ENCODE measurements at places on chromosomes 12 and 14. TPM values are rescaled to one million over a fixed set of nuclear protein-coding genes. Genes with fewer than 3 reads are reported as not detected.

SYNDIG1L gene
- total RNA-seq: under 0.01 TPM

HOXC5 gene
- 0.05 TPM for total RNA-seq

TSFM gene
- 29.2 TPM for total RNA-seq

PTPRO gene
- 3.9 TPM for total RNA-seq

CACNA2D4 gene
- total RNA-seq: 5.1 TPM

VIPAS39 gene
- total RNA-seq: 19.3 TPM

PTPRR gene
- 0.38 TPM for total RNA-seq

TEX22 gene
- total RNA-seq: 0.85 TPM

COCH gene
- total RNA-seq: 1.7 TPM

TOMM20L gene
- not detected for total RNA-seq

SCN8A gene
- 0.57 TPM for total RNA-seq

KRT85 gene
- total RNA-seq: 0.24 TPM

ERP27 gene
- total RNA-seq: 1.3 TPM

GALNT6 gene
- 12.3 TPM for total RNA-seq

SERPINA1 gene
- total RNA-seq: 9.4 TPM

RFLNA gene
- total RNA-seq: 0.33 TPM

CLEC12A gene
- total RNA-seq: 2.9 TPM

SLC6A12 gene
- 0.14 TPM for total RNA-seq

DNAJC22 gene
- total RNA-seq: 0.09 TPM

RNF31 gene
- 44.9 TPM for total RNA-seq

MBD6 gene
- total RNA-seq: 5.6 TPM

HOXC9 gene
- total RNA-seq: 0.09 TPM

MGP gene
- total RNA-seq: 14.5 TPM

TSPAN31 gene
- 25.3 TPM for total RNA-seq

HCAR3 gene
- 0.47 TPM for total RNA-seq

NTN4 gene
- total RNA-seq: 2.4 TPM

TMEM179 gene
- total RNA-seq: 0.09 TPM

INSM2 gene
- total RNA-seq: 0.05 TPM

SCNN1A gene
- 0.61 TPM for total RNA-seq

LRTM2 gene
- 0.05 TPM for total RNA-seq

TAMALIN gene
- 9.2 TPM for total RNA-seq

ZC2HC1C gene
- total RNA-seq: 1.7 TPM

RTL1 gene
- under 0.01 TPM for total RNA-seq

TROAP gene
- total RNA-seq: 22.1 TPM

RNASE4 gene
- total RNA-seq: 1.7 TPM

JPH4 gene
- total RNA-seq: 0.14 TPM

PELI2 gene
- total RNA-seq: 21.1 TPM

RDH16 gene
- total RNA-seq: 0.28 TPM

VWF gene
- 6.7 TPM for total RNA-seq

OR4L1 gene
- not detected for total RNA-seq

KRT77 gene
- 0.66 TPM for total RNA-seq

TAPBPL gene
- total RNA-seq: 60.6 TPM

TMTC2 gene
- 5.1 TPM for total RNA-seq

CMKLR1 gene
- total RNA-seq: 4.4 TPM

CRIP1 gene
- total RNA-seq: 108 TPM

SLC15A5 gene
- total RNA-seq: not detected

COX8C gene
- not detected for total RNA-seq

MSI1 gene
- total RNA-seq: 0.05 TPM

OTUB2 gene
- 0.52 TPM for total RNA-seq

EFS gene
- 1.6 TPM for total RNA-seq

JDP2 gene
- total RNA-seq: 4.3 TPM

KLRC2 gene
- total RNA-seq: 10.8 TPM

INHBE gene
- total RNA-seq: 0.09 TPM

TGFB3 gene
- 9.0 TPM for total RNA-seq

CCDC184 gene
- total RNA-seq: 0.05 TPM

All from thymus (tissue), 14 donors.